GM12891 (cell line): ENCODE measurements at places on chromosomes 5 and 9.

DNA sequence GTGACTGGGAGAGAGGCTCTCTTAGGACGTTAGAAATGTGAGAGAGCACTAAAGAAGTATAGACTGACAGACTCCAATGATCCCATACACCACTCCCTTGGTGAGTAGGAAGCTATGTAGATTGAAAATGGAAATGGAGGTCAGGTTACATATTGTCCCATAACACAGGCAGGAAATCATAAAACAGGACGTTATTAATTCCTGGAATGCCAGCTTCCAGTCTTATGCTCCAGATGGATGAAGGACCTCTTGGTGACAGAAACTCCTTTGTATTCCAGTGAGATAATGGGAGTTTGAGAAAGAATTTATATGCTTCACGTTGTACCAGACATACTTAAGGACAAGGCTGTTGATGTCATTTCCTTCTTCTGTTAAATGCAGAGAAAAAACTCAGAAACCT, 338.2 kb upstream of the ITGA1 start:
- no peak for DNase-seq

- DNase-seq = peak; percentile 64
These were observed 11.8 kb upstream of the EXOC3 start for GRCh38 chr5:431001-431710.

- DNase-seq = no peak
These were observed 28.1 kb downstream of the TSTD2 start for GRCh38 chr9:97604901-97605645.

- no peak for DNase-seq
These were observed 110.8 kb downstream of the TENT4A start for GRCh38 chr5:6823996-6824395.

DNA sequence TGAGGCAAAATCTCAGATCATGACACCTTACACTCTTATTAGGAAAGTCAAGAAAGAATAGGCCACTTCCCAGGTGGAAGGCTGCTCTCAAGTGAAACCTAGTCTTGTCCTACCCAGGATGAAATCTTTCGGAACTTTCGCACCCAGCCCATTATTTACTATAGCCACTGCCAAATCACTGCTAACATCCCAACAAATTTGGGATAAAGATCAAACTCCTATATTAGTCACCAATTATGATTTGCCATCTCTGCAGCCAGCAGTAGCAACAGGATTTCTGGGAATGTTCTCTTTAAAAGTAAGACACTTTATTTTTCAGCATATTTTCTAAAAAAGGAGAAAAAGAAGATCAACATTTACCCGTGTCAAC, 224.6 kb downstream of the GAS1 start:
- DNase-seq = no peak

DNA sequence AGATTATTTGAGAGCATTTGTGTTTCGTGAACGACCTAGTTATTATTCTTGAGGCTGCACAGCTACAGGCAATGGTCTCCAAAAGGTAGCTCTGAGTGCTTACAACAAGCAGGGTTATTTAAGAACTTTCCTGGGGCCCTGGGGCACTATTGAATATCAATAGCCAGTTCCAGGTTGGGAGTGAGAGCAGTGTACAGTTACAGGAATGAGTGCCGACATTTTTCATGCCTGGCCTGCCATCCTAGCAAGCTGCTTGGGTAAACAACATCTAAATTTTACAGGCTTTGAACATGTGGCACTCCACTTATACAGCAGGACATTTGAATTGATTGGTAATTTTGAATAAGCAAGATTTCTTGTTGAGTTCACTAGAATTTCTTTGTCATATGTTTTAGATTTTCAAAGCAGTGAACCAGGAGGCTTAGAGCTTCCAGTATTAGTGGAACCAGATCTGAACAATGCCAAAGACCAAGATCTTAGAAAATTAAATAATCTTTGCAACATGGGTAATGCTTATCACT, 171.9 kb upstream of the GDNF start:
- no peak for DNase-seq

DNA sequence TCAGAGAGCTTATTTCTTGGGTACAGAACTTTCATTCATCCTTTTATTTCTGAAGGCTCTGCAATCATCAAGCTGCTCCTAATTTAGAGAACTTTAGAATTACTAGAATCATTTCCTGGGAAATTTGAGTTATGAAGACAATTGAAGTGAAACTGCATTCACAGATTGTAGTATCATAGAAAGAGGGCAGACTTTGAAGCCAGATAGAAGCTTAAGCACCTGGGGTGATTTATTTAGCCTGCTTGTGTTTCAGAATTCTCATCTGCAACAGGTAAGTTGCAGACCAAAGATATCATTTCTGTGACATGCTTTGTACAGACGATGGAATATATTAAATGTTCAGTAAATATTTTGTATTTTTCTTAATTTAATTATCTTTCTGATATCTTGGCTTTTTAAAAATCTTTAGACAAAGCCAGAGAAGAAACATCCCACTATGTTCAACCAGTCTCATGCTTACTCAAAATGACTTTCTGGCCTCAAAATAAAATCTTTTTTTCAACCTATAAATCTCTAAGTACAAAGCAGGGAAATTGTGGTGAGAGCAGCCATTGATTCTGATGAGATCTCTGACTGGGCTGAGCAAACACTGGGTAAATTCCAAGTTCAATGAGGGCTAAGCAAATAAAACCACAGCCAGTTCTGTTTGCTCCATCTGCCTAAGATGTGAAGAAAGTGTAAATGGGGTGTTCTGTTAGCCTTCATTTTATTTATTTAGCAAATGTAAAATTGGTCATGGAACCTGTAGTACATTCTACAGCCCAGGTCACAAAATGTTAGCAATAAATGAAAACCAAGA, 264.7 kb upstream of the CCNG1 start:
- DNase-seq = no peak

GRCh38 chr9:113817171-113817570, 58.9 kb upstream of the ZNF618 start:
- no peak for DNase-seq

- DNase-seq = no peak
These were observed 10.9 kb downstream of the MFAP3 start for GRCh38 chr5:154049636-154050035.

- no peak for DNase-seq
These were observed 48.2 kb upstream of the TBC1D2 start for GRCh38 chr9:98303633-98304125.

DNA sequence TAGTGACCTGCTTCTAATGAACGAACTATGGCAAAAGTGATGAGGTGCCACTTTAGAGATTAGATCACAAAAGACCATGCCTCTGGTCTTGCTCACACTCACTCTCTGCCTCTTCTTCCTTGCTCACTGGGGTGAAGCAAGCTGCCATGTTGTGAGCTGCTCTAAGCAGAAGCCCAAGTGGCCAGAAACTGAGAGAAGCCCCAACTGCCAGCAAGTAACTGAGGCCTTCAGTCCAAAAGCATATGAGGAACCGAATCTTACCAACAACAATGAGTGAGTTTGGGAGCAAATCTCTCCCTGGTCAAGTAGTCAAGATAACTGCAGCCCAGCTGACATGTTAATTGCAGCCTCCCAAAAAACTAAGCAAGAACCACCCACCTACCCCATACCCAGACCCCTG, 126.0 kb upstream of the ACO1 start:
- no peak for DNase-seq

DNA sequence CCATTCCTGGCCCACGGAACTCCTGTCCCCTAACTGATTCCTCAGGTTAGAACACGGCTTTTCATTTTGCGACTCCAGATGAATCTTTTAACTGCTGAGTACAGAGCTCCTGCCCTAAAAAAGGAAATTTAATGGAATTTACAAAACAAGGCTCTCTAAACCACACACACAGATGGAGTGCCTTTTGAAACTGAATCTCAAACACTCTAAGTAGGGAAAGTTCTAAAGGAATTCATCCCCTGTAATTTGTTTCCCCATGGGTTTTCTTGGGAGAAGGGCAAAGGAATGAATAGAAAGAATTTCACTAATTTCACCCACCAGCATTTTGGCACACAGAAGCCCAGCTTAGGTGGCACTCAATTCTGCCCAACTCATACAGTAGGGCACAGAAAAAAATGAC, 106.5 kb downstream of the THBS4 start:
- no peak for DNase-seq

DNA sequence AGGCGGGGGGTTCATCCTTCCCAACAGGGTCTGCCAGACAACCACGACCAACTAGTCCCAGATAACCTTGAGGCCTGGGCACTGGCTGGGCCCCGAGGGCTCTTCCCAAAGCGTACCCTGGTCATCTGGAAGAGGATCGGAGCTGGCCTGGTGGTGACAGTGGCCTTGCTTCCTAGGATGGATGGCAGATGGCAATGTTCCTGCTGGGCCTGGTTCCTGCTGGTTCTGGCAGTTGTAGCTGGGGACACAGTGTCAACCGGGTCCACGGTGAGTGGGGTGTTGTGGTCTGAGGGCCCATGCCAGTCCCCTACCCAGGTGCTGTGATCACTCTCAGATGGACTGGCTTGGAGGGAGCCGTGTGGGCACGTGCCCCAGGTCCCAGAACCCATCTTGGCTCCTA, 2.0 kb downstream of the ADAMTSL2 start:
- DNase-seq = no peak

GRCh38 chr9:13873203-13873602, 440.7 kb downstream of the NFIB start:
- DNase-seq = no peak

DNA sequence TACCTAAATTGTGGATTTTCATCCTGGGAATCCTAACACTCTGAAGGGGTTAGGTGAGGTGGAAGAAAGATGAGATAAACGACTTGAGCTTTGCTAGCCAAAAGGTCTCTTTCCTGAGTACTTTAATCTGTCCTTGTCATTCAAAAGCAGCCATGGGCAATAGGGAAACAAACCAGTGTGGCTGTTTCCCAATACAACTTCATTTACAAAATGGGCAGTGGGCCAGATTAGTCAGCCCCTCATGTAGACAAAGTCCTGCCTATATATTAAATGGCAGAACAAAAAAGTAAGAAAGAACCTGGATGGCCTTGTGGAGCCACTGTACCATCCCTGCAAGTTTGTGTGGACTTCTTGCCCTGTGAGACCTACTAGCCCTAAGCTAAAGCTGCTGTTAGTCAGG, 51.0 kb upstream of the NFIL3 start:
- DNase-seq = no peak

DNA sequence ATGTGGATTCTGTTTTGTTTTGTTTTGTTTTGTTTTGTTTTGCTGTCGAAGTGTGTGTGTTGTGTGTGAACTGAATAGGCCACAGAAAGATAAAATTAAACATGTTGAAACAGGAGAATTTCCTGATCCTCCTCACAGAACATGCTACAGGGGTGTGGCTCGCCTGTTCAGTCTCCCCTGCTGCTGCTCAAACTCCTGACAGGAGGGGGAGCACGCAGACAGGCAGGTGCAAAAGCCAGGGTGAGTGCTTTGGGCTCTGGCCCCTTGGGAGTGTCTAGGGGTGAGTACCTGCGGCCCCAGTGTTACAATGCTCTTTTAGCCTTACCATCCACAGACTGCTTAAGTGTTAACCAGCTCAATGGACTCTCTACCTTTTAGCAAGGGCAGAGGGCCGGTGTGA, 473.5 kb downstream of the MAT2B start:
- no peak for DNase-seq

DNA sequence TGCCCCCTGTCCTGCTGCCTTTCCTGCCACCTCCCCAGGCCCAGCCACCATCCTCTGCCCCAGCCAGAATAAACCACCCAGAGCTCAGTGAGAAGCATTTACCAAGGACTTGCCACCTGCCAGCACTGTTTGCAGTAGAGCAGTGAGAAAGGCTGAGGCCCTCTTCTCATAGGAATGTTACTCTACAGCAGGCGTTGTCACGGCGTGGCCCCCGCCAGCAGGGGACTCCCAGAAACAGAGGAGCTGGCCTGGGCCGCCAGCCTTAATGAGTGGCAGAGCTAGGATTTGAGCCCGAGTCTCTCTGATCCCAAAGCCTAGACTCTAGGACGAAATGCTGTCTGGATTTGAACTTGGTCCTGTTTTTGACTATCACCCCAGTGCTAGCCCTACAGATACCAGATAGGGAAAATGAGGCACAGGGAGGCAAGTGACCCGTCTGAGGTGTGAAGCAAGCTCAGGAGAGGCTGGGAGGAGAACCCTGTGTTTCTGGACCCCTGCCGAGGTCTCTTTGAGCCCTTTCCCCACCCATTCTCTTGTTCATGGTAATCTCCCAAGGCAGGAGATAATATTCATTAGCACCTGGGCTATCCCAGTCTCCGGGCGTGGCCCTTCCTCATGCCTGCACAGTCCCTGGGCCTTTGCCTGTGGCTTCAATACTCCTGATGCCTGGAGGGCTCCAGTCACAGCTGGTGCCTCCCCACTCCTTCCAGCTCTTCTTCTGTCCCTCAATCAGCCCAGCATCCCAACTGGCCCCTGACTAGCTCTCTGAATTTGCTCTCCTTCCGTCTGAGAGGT, 30.7 kb downstream of the HRH2 start:
- no peak for DNase-seq

- no peak for DNase-seq
These were observed 90.8 kb downstream of the C5orf15 start for GRCh38 chr5:133877351-133878235.

- DNase-seq = no peak
These were observed 46.9 kb upstream of the UBAC1 start for GRCh38 chr9:136007934-136008692.

DNA sequence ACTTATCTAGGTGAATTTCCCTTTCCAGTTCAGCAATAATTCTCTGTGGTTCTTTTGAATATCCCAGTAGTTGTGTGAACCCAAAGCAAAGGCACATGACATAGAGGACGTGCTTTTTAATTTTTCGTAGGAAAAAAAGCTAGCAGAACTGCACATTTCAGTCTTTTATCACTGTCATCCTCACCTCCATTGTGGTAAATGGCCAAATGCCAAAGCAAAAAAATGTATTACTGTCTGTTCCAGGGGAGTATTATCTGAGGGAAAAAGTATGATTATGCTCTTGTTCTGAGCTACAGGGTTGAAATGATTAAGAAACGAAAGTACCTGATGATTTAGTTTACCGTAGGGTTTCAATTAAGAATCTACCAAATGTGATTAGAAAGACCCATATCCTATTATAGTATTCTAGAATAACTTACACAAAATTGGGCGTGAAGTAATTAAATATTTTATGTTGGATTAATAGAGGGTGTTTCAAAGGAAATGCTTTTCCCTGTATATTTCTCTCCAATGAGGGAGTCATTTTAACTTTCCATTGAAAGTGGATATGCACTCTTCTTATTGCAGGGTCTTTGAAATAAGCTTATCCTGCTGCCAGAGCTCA, 62.7 kb downstream of the CAVIN4 start:
- no peak for DNase-seq

DNA sequence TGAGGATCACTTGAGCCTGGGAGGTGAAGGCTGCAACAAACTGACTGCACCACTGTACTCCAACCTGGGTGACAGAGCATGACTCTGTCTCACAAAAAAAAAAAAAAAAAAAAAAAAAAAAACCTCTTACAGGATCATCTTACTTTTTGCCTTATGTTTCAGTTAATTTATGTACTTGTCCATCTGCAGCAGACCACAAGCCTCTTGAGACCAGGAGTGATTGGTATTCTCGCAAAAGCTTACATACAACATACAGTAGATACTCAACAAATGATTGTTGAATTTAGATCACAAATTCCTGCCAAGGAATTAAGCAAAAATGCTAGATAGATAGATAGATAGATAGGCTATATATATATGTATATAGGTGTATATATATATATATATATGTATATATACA, 12.4 kb downstream of the CEMIP2 start:
- no peak for DNase-seq

- no peak for DNase-seq
These were observed 47.2 kb upstream of the LIFR start for GRCh38 chr5:38603691-38604090.
